ENCODE measurements at places on chromosomes 13 and 19.
A peak's percentile ranks its signal among the peaks of the same experiment; 100 is the strongest.

DNA sequence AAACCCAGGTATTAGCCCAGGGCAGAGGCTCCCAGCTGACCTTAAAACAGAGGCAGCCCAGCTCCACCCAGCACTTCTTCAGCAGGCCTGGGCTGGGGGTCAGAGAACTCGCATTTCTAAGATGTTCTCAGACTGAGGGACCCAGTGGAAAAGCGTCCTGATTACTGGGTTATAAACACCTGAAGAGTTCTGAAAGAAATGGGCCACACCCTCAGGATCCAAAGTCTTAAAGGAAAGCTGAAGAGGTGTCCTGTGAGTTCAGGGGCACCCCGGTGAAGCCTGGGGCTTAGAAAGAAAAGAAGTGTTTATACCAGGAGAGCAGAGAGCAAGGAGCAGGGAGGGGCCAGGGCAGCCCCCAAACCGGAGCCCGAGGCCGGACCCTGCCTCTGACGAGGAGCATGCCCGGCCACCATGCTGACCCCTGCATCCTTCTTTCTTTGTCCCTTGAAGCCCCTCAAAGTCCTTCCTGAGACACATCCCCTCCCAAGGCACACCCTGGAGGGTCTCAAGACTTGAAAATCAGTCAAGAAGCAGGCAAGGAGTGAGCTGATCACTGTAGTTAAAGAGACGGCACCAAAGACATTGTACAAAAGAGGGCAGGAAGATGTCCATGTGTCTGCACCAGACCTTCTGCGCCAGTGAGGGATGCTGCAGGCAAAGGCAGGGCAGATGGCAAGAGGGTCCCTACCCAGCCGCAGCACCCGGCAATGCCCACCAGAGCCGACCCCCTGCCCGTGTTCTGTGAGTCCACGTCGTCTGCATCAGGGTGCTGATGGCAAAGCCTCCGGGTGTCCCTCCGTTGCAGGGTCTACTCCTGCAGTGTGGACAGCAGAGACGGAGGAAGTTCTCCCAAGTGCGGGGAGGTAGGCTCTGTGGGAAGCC, 10.6 kb upstream of the RAB20 start:
- DNase-seq = no peak

DNA sequence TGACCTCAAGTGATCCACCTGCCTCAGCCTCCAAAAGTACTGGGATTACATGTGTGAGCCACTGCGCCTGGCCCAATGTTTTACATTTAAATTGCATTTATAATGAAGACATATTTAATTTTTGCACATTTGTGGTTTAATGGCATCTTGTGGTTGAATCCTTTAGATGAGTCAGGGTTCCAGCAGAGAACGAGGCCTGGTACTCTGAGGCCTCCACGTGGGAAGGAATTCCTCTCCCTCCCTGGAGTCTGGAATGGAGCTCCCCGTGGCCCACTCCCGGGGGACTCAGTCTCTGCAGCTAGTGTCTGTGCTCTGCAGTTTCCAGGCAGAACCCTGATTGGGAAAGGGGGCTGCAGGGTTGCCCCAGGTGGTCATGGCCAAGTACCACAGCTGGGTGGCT, 24.2 kb downstream of the ZFR2 start:
- DNase-seq = no peak

DNA sequence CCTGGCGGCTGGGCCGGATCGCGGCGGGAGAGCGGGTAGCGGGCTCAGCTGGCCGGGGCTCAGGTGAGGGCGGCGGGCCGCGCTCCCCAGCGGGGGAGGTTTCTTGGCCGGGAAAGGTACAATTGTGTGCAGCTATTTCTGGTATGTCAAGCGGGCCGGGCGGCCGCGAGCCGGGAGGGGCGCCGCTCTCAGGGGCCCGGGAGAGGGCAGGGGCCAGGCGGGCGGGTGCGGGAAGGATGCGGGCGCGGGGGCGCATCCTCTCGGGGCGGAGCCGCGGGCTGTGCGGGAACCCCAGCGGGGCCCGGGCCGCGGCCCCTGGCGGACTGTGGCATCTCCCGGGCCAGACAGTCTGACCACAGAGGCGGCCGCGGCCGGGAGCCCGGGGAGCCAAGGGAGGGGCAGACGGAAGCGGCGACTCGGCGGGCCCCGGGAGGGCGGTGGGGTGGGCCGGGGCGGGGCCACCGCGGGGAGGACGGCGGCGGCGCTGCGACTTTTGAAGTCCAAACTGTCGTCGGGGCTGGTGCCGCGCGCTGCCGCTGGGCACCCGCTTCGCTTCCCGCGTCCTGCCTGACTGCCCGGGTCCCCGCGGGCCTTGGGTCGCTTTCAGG, at the start of gene LMO7:
LMO7 (plus strand) TSS at position 503 of the 608 bp plus-strand sequence. CDS start 328 bp downstream, outside the sequence.
- DNase-seq = peak; percentile 43

GRCh38 chr13:63011996-63012395, 1596.3 kb upstream of the PCDH20 start:
- DNase-seq = no peak

GRCh38 chr13:98416408-98416807, 160.5 kb downstream of the STK24 start:
- no peak for DNase-seq

DNA sequence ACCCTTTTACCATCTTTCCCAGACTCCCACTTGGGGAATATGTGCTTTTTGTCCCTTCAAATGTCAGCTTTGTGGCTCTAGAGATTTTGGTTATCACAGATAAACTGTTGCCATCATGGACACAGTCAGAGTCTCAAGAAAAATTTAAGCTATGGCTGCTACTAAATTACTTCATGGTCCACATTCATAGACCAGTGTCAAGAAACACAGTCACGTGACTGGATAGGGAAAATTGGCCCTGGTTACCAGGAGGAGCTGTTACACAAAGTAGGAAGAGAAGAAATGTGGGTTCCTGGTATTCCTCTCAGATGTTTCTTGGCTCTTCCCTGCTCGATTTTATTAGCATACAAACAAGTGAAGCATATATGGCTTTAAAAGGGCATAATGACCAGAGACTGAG, 348.9 kb downstream of the NDFIP2 start:
- no peak for DNase-seq

DNA sequence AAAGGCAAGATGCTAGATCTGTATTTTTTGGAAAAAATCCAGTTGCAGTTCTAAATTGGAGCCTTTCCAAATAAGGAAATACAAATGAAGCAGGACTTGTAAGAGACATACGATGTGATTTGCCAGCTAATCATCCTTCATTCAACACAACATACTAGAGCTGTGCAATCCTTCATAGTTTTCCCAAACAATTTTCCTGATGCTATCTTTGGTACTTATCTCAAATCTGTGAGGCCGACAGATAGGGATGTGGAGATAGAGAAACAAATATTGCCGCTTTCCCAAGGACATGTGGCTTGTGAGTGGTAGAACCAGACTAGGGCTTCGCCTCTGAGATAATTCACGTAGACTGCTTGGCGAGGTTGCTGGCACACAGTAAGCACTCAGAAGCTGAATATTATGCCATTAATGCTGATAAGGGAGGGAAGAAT, 176.6 kb downstream of the LMO7 start:
- DNase-seq = no peak

DNA sequence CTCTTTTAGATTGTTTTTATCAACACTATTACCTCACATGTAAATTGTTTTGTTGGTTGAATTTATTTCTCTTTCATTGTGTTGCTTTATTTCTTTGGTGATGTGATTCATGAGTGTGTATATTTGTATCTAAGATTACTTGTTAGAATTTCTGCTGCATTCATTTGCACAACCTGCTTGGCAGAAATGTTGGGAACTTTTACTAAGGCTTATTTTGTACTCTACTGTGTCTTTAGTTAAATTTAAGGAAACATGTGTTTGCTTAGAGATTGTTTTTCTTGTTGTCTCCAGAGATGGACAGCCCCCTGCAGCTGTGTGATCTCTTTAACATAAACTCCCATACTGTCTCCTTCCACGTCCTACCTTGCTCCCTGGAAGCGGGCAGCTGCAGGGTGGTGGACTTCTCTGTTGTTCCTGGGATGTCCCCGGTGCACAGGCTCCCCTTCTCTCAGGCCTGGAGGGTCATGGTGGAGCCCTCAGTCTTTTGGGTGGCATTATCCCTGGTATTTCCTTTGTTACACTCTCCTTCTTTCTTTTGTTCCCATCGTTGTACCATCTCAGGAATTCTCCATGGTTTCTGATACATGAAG, 212.0 kb upstream of the SPRY2 start:
- DNase-seq = no peak

DNA sequence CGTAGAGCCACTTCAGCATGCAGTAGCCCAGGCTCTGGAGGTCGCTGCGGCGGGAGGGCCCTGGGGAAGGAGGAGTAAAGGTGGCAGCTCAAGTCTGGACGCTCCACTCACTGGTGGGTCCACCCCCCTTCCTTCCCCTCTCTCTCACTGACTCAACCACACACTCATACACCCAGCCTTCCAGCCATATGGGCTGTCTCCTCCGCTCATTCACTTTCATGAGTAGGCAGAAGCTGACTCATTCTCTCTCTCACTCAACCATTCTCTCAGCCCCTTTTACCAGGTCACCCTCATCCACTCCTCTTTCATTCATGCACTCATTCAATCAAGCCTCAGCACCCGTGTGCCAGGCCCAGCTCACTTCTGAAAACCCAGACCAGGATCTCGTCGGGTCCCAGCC, 27.5 kb upstream of the SIGLEC11 start:
- DNase-seq = peak; percentile 40

GRCh38 chr19:17873786-17874757, 2.3 kb downstream of the SLC5A5 start:
- DNase-seq = peak; percentile 81

- DNase-seq = no peak
Observed at GRCh38 chr19:52198678-52199077, 8.8 kb downstream of the PPP2R1A start.

DNA sequence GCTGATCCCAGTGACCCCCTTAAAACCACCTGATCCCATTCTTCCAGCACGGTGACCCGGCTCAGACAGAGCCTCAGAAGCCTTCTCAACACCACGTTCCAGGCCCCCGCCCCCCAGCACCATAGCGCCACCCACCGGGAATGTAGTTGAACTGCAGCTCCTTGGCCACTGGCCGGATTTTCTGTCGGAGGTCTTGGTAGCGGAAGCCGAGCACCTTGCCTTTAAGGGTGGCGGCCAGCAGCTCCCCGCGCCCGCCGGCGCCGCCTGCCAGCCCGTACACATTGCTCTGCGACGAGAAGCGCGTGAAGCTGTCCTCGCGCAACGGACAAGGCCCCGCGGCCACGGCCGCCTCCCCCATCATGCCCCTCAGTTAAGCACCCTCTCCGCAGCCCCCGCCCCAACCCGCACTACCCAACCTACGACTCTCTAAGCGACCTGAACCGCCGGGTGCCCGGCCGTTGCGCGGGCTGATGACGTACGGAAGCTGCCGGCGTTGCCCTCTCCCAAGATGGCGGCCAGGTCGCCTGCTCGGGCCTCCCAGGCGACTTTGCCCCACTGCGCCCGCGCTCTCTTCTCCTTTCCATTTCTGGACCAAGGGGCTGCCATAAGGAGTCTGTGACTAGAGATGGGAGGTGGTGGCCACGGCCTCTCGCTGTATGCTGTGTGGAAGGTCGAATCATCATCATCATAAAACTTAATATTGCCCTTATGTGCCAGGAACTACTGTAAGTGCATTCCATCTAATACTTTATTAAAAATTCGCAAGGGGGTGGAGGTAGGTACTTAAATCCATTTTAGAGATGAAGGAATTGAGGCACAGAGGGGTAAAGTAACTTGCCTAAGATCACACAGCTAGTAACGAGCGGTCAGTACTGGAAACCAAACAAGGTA, at the start of gene KPTN:
KPTN (minus strand) TSS at position 420 of the 891 bp plus-strand sequence; CDS start at position 361, 59 bp downstream.
- DNase-seq = peak; percentile 97

DNA sequence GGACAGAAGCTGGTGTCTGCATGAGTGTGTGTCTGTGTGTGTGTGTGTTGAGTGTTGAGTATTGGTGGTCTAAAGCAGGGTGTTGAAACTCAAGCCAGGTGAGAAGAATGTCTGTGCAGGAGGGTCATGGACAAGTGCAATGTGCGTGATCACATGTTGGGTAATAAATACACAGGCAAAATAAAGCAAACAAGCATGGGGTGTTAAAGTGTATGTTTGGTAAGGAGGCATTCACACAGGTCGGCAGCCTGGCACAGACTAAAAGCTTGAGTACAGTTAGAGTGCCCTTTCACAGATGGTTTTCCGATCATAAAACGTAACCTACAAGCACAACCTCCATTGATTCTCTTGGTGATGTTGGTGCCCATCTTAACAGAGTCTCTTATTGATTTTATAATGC, 476.9 kb upstream of the KLHL1 start:
- no peak for DNase-seq

GRCh38 chr13:108200781-108201398, 14.4 kb downstream of the LIG4 start:
- no peak for DNase-seq

DNA sequence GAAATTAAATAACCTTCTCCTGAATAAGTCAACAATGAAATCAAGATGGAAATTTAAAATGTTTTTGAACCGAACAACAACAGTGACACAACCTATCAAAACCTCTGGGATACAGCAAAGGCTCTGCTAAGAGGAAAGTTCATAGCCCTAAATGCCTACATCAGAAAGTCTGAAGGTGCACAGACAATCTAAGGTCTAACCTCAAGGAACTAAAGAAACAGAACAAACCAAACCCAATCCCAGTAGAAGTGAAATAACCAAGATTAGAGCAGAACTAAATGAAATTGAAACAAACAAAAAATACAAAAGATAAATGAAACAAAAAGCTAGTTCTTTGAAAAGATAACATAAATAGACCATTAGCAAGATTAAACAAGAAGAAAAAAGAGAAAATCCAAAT, 9.0 kb downstream of the UGGT2 start:
- no peak for DNase-seq

- no peak for DNase-seq
Observed at GRCh38 chr13:61036715-61037114, 378.9 kb downstream of the PCDH20 start.

GRCh38 chr19:32339988-32340874, 5.2 kb upstream of the ZNF507 start:
- peak; percentile 57 for DNase-seq

DNA sequence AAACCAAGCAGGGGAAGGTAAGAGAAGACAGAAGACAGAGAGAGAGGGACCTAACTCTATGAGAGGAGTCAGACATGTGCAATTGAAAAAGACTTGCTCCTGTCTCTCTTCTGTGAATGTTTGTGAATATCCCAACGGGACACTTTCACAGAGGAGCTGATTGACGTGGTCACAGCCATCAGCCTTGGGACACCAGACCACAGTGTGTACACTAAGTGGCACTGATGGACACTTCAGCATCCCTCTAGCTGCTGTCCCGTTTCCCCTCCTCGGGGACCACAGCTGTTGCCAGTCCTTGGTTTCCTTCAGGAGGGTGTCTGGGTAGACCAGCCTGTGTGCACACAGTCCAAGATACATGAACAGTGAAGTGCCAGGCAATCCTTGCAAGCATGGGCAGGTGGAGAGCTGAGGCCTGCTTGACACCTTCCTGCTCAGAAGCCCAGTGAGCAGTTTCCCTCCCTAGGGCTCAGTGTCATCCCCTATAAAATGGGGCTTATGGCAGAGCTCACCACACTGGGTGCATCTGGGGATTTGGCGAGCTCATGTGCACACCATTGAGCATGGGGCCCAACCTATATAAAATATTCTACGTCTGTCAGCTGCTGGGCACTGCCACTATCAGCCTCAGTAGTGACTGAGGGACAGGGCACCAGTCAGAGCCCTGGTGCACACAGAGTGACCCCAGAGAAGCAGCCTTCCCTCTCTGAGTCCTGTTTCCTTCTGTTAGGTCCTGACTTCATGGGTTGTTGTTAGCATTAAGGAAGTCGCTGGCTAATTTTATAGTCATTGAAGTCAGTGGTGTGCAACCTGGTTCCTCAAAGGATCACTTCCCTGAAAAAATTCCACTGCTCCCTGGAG, 4.3 kb upstream of the USF2 start:
- DNase-seq = peak; percentile 17
